ENCODE measurements at places on chromosomes 13 and 19.

GRCh38 chr13:28329395-28330158, 165.4 kb downstream of the FLT1 start:
- DNase-seq = no peak
- H3K36me3 ChIP-seq = no peaks in the 10 kb centered on the region
- H3K4me3 ChIP-seq = no peak overlapping the region
- no peaks in the 10 kb centered on the region for H3K4me1 ChIP-seq
- peaks cover 3% of the 10 kb centered on the region for H3K27me3 ChIP-seq
- H3K27ac ChIP-seq = no peak overlapping the region

DNA sequence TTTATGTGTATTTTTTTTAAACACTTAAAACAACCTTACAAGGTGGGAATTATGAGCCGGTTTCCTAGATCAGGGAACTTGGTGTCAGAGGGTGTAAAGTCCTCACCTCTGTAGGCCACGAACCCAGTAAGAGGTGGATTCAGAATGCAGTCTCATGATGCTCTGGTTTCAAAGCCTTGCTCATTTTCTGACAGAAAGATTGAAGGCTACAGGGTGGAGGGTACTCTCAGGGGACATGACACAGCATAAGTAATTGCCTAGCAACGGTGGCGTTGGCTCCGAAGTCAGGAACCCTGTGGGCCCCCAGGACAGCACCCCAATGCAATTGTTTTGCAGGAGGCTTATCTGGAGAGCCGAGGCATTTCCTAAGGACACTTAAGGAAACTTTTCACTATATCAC, 794.7 kb downstream of the EFNB2 start:
- no peak overlapping the region for H3K27ac ChIP-seq
- no peak for DNase-seq
- H3K36me3 ChIP-seq = no peaks in the 10 kb centered on the region
- no peaks in the 10 kb centered on the region for H3K27me3 ChIP-seq

GRCh38 chr13:94342436-94343242, 136.8 kb downstream of the DCT start:
- H3K4me3 ChIP-seq = no peak overlapping the region
- peaks cover 5% of the 10 kb centered on the region for H3K27me3 ChIP-seq
- no peak for DNase-seq
- peaks cover 8% of the 10 kb centered on the region for H3K4me1 ChIP-seq
- no peak overlapping the region for H3K27ac ChIP-seq
- H3K36me3 ChIP-seq = no peaks in the 10 kb centered on the region

GRCh38 chr19:49921871-49922795, 6.9 kb upstream of the ATF5 start:
- H3K4me3 ChIP-seq = no peak overlapping the region
- DNase-seq = no peak
- H3K36me3 ChIP-seq = peaks cover 84% of the 10 kb centered on the region
- peaks cover 28% of the 10 kb centered on the region for H3K4me1 ChIP-seq
- peak overlapping the region; percentile 65 for H3K27ac ChIP-seq

DNA sequence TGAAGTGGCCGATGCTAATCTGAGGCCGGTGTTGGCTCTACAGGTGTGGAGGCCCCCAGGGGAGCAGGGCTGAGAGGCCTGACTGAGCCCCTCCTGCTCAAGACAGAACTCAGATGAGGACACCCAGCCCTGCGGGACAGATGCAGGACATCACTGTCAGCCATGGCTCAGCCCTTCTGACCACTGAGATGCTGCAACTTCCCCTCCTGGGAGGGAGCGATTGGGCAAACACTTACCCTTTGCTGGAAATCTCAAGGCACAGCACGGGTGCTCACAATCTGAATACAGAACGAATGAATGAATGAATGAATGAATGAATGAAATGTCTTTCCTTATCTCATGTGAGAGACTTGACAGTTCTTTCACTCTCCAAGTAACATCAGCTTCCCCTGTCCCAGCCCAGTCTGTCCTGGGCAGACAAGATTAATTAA, 3.5 kb upstream of the SIGLEC7 start:
- H3K27ac ChIP-seq = no peak overlapping the region
- peaks cover 22% of the 10 kb centered on the region for H3K27me3 ChIP-seq
- peaks cover 5% of the 10 kb centered on the region for H3K4me1 ChIP-seq
- DNase-seq = no peak

DNA sequence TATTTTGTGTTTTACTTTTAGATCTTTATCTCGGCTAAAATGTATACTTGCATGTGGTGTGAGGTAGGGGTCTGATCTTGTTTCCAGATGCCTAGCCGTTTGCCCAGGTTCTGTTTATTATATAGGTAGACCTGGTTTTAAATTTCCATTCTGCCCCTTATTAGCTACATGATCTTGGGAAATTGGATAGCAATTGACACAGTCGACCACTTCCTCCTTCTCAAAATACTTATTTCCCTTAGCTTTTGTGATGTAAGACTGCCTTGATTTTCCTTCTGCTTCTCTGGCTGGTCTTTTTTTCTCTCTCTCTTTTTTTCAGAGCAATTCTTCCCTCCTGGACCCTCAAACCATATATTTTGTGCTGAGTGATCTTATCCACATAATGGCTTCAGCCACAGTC, 3.0 kb upstream of the PGLYRP1 start:
- no peak overlapping the region for H3K27ac ChIP-seq
- no peak overlapping the region for H3K4me3 ChIP-seq
- H3K4me1 ChIP-seq = peaks cover 15% of the 10 kb centered on the region
- DNase-seq = no peak

GRCh38 chr13:23796551-23796950, 92.6 kb downstream of the MIPEP start:
- H3K27ac ChIP-seq = no peak overlapping the region
- peaks cover 21% of the 10 kb centered on the region for H3K4me1 ChIP-seq
- H3K36me3 ChIP-seq = peaks cover 4% of the 10 kb centered on the region
- no peak for DNase-seq
- no peak overlapping the region for H3K4me3 ChIP-seq

DNA sequence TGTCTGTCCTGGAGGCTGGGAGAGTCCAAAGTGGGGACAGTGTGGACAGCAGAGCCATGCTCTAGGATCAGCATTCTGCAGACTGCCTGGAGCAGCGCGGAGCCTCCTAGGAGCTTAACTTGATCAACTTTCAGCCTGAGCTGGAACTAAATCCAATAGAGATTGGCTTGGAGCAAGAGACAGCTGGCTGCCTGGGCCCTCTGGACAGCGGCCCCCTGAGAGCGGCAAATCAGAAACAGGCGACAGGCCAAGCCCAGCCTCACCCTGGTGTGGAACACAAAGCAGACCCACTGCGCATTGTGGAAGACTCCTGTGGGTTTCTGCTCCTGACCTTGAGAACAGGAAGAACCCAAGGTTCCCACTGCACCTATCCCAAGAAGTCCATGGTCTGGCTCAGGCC, 462.2 kb downstream of the TSHZ3 start:
- H3K36me3 ChIP-seq = no peaks in the 10 kb centered on the region
- DNase-seq = no peak
- no peak overlapping the region for H3K27ac ChIP-seq
- no peaks in the 10 kb centered on the region for H3K27me3 ChIP-seq

DNA sequence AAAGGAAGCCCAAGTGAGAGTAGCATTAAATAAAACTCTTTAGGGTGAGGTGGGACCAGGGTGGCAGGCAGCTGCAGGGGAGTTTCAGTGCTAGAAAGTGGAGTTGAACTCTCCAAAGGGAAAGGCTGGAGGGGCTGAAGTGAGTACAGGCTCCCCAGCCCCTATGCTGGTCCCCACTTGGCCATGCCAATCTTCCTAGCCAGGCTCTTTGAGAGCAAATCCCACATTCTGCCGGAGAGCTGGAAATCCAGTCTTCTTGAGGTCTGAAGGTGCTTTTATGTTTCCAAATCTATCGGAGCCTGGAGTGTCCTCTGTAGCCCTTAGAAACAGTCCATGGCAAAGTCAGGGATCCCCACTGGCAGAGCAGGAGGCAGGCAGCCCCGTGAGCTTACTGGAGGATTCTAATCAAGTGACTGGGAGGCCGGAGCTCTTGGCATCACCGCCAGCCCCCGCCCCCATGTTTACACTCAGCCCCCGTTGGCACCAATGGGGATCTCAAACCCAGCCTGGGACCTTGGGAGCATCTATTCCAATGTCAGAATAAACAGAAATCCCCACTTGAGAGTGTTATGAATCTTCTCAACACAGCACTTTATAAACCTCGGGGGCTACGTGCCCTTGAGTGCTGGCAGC, 18.3 kb downstream of the ZNF536 start:
- DNase-seq = no peak
- no peak overlapping the region for H3K27ac ChIP-seq
- peaks cover 11% of the 10 kb centered on the region for H3K4me1 ChIP-seq
- H3K36me3 ChIP-seq = no peaks in the 10 kb centered on the region
- H3K4me3 ChIP-seq = no peak overlapping the region
- H3K27me3 ChIP-seq = peaks cover 11% of the 10 kb centered on the region

DNA sequence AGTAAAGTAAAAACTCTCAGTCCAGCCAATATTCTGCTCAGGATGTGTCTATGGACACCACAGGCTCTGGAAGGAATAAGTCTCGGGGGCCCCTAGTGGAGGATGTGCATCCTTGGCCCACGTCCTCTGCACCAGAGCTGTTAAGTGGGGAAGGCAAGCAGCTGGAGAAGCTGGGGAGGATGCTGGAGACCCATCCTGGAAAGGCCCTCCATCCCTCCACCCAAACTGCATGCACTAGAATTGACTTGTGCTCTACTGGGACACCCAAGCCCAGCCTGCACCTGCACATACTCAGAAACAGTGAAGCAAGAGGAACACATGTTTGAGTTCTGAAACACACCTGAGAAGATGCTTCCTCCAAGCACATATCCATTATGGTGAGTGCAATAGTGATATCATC, 307.8 kb downstream of the TSHZ3 start:
- no peaks in the 10 kb centered on the region for H3K4me1 ChIP-seq
- DNase-seq = no peak
- no peak overlapping the region for H3K27ac ChIP-seq

DNA sequence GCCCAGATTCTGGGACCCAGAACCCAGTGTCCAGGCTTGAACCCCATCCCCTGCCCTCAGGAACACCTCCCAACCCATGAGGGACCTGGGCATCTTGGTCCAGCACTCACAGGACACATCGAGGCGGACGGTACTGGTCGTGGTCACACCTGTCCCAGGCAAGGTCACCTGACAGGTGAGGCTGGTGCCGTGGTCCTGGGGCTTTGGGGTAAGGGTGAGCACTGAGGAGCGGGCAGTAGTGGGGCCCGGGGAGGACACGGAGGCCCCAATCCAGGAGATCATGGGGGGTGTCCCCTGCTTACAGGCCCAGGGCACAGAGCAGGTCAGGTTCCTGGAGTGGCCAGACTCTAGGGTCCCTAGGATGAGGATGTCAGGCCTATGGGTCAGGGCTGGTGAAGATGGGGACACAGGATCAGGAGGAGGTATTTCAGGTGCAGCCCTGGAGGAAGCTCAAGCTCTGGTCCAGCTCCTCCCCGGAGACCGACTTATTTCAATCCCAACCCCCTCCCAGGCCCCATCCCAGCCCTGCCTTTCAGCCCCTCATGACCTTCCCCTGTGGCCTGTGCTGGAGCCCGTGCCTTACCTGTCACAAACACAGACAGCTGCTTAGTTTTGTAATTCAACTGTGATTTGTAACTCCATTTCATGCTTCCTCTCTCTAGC, 772 bp downstream of the SIGLEC8 start:
- no peak overlapping the region for H3K27ac ChIP-seq
- DNase-seq = no peak
- H3K27me3 ChIP-seq = no peaks in the 10 kb centered on the region
- H3K4me3 ChIP-seq = no peak overlapping the region

- H3K4me1 ChIP-seq = no peaks in the 10 kb centered on the region
- no peaks in the 10 kb centered on the region for H3K36me3 ChIP-seq
- no peak for DNase-seq
- no peaks in the 10 kb centered on the region for H3K27me3 ChIP-seq
- no peak overlapping the region for H3K4me3 ChIP-seq
Observed at GRCh38 chr13:106034201-106034600, 501.3 kb downstream of the EFNB2 start.

DNA sequence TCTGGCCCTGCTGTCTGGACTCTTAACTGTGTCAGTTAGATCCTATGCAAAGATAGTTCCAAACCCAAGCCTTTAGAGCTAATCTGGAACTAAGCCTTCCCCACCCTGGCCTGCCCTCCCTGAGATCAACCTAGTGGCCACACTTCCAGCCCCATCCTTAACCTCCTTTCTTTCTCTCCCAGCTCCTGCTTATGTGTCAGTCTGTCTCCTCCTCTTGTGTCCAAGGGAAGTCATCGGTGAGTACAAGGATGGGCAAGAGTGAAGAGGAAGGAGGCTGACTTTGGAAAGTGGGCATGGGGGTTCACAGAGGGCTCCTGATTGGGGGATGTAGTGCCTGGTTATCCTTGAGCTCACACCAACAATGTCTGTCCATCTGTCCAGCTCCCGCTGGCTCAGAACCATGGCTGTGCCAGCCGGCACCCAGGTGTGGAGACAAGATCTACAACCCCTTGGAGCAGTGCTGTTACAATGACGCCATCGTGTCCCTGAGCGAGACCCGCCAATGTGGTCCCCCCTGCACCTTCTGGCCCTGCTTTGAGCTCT, 12.3 kb downstream of the IGFL2 start:
- H3K4me3 ChIP-seq = no peak overlapping the region
- H3K36me3 ChIP-seq = no peaks in the 10 kb centered on the region
- no peak for DNase-seq
- peaks cover 26% of the 10 kb centered on the region for H3K27me3 ChIP-seq

GRCh38 chr19:40962460-40962961, 28.6 kb upstream of the CYP2B6 start:
- no peaks in the 10 kb centered on the region for H3K36me3 ChIP-seq
- H3K27ac ChIP-seq = no peak overlapping the region
- H3K4me1 ChIP-seq = no peaks in the 10 kb centered on the region
- DNase-seq = no peak
- H3K4me3 ChIP-seq = no peak overlapping the region

- H3K4me3 ChIP-seq = no peak overlapping the region
- no peaks in the 10 kb centered on the region for H3K27me3 ChIP-seq
- H3K36me3 ChIP-seq = no peaks in the 10 kb centered on the region
Observed at GRCh38 chr13:91647361-91647990, 249.1 kb downstream of the GPC5 start.

GRCh38 chr19:45528744-45529419, 21.6 kb downstream of the VASP start:
- H3K4me1 ChIP-seq = peaks cover 8% of the 10 kb centered on the region
- H3K36me3 ChIP-seq = peaks cover 50% of the 10 kb centered on the region
- no peaks in the 10 kb centered on the region for H3K27me3 ChIP-seq

All from activated T-helper 2 cell treated with anti-CD3 and anti-CD28 coated beads, Interferon-gamma antibody, Interleukin-2, Interleukin-4, amounts not matched to agents 10 μg/mL and 5 μg/mL and 100 μg/mL, durations not matched to agents 14 hours and 24 hours and 36 hours (primary cell).